Iris pigment epithelial cell (primary cell): ENCODE measurements at places on chromosomes 3 and 15.

GRCh38 chr15:51768018-51768417, 16.6 kb downstream of the TMOD2 start:
- no peak for DNase-seq

DNA sequence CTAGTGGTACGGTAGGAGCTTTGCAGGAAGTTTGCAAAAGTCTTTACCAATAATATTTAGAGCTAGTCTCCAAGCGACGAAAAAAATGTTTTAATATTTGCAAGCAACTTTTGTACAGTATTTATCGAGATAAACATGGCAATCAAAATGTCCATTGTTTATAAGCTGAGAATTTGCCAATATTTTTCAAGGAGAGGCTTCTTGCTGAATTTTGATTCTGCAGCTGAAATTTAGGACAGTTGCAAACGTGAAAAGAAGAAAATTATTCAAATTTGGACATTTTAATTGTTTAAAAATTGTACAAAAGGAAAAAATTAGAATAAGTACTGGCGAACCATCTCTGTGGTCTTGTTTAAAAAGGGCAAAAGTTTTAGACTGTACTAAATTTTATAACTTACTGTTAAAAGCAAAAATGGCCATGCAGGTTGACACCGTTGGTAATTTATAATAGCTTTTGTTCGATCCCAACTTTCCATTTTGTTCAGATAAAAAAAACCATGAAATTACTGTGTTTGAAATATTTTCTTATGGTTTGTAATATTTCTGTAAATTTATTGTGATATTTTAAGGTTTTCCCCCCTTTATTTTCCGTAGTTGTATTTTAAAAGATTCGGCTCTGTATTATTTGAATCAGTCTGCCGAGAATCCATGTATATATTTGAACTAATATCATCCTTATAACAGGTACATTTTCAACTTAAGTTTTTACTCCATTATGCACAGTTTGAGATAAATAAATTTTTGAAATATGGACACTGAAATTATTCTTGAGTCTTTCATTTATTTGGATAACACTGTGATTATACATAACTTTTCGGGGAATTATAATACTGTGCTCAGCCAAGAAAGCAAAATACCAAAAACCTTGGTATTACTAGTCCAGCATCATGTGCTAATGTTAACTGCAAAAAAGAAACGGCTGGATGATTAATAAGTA, 2.2 kb downstream of the SOX2 start:
- DNase-seq: no peak

DNA sequence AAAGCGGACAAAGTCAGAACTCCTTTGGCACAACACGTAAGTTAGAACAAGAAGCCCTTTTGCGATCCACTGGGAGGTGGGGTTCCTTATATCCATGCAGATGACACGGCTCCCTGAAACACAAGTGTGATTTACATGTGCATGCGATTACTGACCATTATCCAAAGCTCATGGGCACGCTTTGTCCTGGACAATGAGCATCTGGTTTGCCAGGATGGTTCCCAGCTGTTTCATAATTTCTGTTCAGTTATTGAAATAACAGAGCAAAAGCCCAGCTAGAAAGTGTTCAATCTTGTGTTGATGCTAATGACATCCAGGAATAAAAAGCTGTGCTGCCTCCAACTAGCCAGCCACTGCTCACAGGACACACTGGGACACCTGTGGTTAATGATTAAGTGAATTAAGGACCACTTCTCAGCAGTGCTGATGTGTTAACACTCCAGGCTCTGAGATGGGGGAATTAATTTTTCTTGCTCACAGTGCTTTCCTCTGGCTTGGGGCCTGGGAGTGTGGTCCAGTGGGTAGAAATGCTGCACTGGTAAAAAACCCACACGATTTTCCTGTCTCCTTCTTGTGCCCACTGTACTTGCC, 123.1 kb upstream of the SLC2A2 start:
- DNase-seq: no peak

DNA sequence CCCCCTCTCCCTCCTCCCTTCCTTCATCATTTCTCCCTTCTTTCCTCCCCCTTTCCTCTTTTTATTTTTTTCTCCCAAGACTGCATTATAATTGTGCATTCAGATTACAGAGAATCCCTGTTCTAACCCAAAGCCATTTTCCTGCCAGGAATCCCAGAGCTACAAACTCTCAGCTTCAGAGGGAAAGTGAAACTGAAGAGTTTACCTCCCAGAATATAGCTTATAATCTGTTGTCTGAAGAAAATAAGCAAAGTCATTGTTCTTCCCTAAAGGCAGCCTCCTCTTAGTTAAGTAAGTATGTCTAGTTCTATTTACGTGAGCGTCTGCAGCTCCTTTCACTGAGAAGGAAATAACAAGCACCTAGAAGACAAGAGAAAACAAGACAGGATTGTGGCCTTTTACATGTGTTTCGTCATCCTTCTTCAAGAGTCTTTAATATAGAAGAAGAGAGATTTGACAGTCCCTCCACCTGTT, 97.2 kb downstream of the CHST2 start:
- DNase-seq: no peak

DNA sequence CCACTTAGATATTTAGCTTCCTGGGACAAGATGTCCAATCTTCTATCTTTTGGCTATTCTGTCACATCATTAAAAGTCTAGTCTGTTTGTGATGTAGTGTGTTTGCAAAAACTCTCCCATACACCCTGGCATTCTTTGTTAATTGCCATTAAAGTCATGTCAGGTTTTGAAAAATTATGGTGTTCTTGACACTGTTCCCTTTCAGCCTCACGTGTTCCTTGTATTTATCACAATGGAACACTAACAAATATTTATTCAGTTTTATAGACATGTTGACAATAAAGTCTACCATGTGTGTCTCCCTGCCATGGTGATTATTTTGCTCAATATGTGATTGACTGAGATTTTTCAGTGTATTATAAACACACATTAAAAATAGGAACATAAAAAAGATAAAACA, 9.4 kb upstream of the CACNA1D start:
- no peak for DNase-seq

DNA sequence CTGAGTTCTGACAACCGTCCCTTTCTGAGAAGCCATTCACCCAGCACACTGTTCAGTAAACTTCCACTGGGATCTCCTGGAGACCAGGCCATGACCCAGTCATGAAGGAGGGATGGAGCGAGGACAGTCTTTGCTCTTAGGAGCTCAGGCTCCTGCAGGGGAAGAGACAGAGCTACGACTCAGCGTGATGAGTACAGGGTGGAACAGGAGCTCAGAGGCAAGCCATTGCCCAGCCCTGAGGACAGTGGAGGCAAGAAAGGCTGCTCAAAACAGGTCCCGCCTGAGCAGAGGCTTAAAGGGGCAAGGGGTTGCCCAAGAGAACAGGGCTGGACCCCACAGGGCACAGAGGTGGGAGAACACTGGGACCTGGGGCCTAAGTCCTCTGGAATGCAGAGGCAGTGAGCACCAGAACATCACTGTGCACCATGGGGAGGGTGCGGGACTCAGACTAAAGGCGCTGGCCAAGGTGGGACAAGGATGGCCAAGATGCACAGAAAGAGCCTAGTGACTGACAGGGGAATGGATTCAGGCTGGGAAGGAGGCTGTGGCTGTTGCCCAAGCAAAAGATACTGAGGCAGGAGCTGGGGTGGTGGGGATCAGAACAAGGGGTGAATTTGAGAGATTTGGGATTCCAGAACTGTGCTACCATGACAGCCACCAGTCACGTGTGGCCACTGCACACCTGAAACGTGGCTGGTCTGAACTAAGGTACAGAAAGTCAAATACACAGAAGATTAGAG, 25.8 kb downstream of the TMEM43 start:
- DNase-seq: no peak

- no peak for DNase-seq
These were observed 12.4 kb upstream of the SEC13 start for GRCh38 chr3:10333349-10333650.

DNA sequence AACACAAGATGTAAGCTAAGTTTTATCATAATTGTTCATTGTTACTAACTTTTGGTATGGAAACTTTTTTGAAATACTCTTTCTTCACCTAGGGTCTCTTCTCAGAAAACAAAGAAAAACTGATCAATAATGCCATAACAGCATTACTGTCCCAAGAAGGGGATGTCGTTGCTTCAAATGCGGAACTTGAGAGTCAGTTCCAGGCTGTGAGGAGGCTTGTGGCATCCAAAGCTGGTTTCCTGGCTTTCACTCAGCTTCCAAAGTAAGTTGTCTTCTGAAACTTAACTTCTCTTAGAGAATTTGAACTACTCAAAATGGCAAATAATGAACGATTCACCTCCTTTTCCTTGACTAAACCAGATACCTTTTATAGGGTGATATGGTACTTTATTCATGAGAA, 39.3 kb downstream of the DNAJC13 start:
- DNase-seq: no peak

DNA sequence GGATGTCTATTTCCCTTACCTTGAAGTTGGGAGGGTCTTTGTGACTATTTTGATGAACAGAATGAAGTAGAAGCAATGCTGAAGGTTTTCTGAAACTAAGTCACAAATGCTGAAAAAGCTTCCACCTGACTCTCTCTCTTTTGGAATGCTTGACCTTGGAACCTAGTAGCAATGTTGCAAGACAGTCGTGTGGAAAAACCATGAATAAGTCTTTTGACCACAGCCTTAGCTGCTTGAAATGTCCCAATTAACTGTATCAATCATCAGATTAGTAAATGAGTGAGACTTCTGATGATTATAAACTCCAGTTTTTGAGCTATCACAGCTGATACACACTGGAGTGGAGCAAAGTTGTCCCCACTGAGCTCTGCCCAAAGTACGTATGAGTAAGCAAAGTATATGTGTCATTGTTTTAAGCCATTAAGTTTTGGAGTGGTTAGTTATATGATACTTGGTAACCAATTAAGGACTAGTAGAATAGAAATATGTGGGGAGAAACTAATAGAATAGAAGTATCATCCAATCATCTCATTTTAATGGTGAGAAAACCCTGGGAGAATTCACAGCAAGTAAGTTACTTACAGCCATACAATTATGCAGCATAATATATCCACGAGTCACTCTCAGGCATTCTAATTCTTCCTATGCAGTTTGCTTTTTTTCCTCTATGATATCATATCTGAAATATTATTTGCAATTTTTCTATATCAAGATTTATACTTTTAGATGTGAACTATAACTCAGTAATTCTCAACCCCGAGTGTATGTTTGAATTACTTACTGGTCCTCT, 1010.6 kb downstream of the ROBO2 start:
- DNase-seq: peak; percentile 63

DNA sequence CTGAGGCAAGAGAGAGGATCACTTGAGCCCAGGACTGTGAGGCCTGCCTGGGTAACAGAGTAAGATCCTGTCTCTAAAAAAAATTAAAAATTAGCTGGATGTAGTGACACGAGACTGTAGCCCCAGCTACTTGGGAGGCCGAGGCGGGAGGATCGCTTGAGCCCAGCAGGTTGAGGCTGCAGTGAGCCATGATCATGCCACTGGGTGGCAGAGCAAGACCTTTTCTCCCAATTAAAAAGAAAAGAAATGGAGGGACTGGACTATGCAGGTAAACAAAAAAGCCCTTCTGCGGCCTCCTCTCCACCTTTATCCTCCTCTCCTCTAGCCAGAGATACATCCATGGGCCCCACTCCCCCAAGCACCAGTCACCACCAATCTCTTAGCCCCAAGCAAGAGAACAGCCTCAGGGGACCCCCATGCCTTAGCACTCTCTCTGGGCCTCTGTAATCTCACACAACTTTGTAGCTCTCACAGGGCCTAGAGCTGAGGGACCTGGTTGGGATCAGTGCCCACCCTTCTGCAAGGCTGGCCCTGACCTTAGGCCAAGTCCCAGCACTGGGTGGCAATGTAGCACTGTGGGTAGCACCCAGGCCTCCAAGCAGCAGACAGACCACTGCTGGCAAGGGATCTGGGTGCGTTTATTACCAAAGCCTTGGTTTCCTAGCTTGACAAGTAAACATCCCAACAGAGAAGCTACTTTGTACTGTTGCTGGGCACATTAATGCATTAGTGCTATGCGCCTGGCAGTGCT, 43.4 kb downstream of the FAM174B start:
- DNase-seq: no peak

DNA sequence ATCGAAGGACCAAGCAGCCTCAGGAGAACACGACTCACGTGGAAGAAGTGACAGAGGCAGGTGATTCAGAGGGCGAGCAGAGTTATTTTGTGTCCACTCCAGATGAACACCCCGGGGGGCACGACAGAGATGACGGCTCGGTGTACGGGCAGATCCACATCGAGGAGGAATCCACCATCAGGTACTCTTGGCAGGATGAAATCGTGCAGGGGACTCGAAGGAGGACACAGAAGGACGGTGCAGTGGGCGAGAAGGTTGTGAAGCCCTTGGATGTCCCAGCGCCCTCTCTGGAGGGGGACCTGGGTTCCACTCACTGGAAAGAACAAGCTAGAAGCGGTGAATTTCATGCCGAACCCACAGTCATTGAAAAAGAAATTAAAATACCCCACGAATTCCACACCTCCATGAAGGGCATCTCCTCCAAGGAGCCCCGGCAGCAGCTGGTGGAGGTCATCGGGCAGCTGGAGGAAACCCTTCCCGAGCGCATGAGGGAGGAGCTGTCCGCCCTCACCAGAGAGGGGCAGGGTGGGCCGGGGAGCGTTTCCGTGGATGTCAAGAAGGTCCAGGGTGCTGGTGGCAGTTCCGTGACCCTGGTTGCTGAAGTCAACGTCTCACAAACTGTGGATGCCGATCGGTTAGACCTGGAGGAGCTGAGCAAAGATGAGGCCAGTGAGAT, 26.0 kb downstream of the SYNM start:
- no peak for DNase-seq

GRCh38 chr15:27635916-27636315, 463.2 kb downstream of the OCA2 start:
- DNase-seq: no peak

DNA sequence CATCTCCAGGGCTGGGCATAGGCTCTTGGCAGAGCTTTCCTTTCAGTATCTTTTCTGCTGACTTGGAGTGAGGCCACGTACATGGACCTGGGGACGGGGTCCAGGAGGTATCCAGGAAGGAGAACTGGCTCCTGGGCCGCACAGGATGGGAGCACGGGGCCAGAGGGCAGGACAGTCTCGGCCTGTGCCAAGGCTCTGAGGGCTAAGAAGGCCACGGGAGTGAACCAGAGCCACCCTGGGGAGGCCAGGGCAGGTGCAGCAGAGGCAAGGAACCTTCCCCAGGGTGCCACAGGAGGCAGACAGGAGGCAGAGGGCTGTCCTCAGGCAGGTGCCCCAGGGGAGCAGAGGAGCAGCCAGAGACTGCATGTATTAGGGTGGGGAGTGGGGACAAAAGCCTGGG, 50.3 kb downstream of the PLXNA1 start:
- no peak for DNase-seq

- peak; percentile 54 for DNase-seq
These were observed 177.3 kb downstream of the GAP43 start for GRCh38 chr3:115800489-115801075.

DNA sequence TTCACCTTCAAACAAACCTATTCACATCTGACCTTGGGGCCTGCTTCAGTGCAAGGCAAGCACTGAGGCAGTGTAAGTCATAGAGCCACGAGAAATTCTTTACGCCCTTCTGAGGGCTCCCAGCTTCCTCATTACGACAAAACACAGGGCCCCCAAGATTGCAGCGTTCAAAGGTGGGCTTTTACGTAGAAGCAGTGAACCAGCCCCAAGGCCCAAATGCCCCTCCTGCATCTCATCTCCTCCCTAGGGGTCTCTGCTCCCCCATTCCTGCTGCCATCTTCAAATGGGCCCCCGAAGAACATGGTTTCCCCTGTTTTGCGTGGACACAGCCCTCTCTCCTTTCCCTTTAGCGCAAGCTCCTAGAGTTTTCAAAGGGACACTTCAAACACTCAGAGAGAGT, 285.1 kb downstream of the MEX3B start:
- DNase-seq: no peak

GRCh38 chr3:50559702-50560101, 7.8 kb downstream of the C3orf18 start:
- no peak for DNase-seq
